Activated naive CD4-positive, alpha-beta T cell (primary cell): ENCODE measurements at places on chromosomes 5 and 9.

- DNase-seq, result no peak
These were observed 20.4 kb upstream of the ITGA1 start for GRCh38 chr5:52767217-52767743.

DNA sequence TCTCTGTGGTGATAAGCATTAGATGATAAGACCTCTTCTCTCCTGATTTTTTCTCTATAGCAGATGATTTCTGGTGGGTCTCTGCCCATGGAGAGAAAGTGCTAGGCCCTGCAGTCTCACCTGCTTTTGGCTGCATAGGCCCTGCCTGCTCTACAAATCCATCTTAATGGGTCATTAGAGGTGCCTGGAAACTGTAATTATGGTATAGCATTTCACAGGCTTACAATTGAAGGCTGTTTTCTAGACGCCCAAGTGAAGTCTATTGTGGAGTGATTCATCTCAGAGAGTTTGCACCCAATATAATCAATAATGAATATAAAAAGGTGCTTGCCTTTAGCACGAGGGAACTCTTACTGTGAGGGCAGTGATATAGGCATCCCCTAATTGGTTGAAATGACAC, 33.8 kb downstream of the NEUROG1 start:
- no peak for DNase-seq

DNA sequence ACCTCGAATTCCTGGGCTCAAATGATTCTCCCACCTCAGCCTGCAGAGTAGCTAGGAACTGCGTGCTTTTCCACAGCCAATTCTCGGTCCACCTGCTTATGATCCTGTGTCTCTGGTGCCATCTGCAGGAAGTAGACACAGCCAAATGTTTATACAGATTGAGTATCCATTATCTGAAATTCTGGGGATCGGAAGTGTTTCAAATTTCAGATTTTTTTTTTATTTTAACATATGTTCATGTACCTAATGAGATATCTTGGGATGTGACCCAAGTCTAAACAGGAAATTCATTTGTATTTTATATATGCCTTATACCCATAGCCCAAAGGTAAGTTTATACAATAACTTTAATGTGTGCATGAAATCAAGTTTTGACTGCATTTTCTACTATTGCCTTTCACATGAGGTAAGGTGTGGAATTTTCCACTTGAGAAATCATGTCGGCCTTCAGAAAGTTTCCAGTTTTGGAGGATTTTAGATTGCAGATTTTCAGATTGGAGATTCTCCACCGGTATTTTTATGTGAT, 89.5 kb downstream of the ESM1 start:
- DNase-seq, result no peak

DNA sequence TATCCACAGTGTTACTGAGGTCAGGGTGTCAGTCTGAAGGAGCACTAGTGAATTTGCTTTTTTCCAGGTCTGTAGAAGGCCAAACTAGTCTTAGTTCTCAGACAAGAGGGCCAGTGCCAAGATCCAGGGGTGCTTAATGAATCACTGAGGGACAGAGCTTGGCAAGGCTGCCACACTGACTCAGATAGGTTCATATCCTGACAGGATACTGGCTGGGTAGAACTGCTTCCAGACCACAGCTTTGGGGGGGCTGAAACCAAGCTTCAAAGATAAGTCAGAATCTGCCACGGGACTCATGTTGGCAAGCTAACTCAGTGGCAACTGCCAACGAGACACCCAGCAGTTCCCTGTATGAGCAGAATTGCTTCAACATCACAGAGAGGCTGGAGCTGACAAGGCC, 1125.4 kb downstream of the EFNA5 start:
- DNase-seq, result no peak

DNA sequence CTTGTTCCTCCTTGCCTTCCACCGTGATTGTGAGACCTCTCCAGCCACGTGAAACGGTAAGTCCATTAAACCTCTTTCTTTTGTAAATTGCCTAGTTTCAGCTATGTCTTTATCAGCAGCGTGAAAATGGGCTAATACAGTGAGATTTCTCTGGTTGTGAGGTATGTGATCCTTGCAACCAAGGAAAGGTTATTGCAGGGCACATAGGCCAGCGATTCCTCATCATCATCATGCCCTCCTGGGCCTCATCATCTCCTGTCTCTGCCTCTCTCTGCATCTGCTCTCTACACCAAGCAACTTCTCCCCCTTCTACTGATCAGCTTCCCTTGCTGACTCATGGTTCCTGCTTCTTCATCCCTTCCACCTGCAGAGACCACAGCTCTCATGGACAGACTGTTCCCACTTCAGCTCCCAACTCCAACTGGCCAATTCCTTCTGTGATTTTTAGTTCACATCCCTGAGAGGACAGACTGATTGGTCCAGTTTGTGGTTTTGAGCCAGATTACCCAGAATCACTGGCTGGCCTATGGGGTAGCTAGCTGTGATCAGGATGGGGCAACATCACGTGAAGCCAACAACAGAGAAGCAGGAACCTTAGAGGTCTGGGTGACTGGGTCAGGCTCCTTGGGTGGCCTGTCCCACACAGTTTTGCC, 53.1 kb downstream of the LIX1 start:
- no peak for DNase-seq

- DNase-seq, result no peak
These were observed 30.9 kb downstream of the NR4A3 start for GRCh38 chr9:99852617-99853016.

DNA sequence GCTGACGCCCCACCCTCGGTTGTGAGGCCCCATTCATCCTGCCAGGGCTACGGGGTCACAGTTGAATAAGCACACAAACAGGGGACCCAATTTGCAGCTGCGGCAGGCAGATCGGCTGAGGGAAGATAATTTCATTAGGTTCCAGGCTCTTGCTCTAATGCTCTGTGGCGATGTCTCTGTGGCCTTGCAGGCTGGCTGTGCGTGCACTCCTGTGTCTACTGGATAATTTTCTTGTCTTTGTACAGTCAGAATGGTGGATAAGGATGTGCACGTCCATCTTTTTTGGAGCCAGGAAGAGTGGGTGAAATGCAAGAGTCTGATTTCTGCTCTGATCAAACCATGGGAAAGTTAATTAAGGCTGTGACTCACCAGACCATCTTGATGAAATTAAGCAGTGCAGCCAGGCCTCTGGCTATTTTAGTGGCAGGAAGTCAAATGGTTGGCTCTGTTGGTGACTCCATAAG, 39.2 kb downstream of the NSG2 start:
- no peak for DNase-seq

DNA sequence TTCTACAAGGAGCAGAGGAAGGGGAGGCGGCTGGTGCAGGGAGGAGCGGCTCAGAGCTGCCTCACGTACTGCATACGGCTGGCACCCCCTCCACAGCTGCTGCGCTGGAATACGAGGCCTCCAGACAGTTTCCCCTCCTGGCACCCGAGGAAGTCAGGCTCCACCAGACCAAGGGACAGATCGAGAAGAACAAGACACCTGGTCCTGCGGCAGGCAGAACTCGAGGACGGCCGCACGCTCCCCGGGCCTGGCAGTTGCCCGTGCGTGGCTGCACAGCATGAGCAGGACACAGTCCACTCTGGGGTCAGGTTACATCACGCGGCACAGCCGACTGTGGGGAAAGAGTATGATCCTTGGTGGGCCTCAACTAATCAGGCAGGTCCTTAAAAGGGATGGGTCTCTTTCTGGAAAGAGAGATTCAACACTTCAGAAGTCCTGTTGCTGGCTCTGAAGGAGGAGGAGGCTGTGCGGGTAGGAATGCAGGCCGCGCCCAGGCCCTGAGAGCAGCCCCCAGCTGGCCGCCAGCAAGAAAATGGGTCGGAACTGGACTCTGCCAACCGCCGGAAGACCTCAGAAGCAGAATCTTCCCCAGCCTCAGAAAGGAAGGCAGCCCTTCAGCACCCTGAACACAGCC, 11.6 kb downstream of the UBAC1 start:
- DNase-seq, result no peak

DNA sequence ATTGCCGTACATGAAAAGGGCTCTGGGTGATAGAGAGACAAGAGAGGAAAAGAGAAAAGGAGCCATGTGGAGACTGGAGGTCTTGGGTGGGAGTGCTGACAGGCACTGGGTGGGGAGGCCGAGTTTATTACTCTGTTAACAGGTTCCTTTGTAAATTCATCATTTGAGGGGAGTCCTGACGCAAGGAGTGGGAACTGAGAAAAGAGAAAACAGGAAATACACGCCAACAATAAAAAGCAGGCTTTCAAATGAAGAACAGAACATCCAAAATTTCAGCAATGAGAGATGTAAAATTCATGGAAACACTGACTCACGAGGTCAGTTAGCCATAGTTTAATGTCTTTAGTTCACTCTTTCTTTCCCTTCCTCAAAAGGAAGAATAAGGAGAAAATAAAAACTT, 342.8 kb downstream of the TMEM167A start:
- DNase-seq, result no peak

DNA sequence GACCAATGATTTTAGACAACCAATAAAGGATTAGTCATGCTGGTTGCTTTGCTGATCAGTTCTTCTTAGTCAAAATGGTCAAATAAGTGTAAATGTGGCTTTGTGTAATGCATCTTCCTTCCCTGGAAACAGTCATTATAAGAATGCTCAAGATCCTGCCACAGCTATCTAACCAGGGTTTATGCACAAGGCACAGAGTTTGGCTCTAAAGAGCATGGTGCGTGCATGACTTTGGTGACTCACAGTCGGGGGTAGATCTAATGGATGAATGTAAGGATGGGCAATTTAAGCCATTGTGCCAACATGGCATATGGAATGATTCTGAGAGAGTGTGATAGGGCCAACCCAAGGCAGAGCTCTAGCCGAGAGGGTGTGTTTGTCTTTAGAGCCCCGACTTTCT, 6.5 kb downstream of the LIX1 start:
- no peak for DNase-seq

GRCh38 chr5:115352571-115352970, 56.1 kb upstream of the CCDC112 start:
- DNase-seq, result no peak

DNA sequence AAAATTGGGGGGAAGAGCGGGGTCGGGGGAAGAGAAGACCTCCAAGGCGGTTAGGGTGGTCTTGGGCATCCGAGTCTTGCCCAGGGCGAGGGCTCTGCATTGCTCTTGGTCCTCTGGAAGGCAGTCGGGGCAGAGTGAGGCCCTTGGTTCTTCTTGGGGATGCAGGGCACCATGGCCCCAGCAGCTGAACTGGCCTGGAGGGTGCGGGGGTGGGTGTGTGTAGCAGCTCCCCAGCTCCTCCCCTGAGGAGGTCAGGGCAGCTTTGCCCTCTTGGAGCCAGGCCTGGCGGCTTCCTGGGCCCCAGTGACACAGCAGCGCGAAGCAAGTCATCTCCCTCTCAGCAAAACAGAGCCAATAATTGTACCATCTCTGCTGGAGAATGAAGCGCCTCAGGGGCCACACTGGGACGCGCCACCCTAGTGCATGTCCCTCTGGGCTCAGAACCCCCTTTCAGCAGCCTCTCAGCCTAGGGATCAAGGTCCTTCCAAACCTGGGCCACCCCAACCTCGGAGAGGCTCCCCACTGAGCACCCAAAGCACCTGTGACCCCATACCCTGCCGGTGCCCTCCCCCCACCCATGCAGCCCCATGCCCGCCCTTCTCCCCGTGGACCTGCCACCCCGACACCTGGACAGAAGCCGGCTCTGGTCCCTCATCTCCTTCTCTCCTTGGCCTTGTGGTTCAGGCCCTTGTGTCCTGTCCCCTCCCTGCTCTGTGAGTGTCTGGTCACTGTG, 10.4 kb upstream of the RXRA start:
- DNase-seq, result no peak

DNA sequence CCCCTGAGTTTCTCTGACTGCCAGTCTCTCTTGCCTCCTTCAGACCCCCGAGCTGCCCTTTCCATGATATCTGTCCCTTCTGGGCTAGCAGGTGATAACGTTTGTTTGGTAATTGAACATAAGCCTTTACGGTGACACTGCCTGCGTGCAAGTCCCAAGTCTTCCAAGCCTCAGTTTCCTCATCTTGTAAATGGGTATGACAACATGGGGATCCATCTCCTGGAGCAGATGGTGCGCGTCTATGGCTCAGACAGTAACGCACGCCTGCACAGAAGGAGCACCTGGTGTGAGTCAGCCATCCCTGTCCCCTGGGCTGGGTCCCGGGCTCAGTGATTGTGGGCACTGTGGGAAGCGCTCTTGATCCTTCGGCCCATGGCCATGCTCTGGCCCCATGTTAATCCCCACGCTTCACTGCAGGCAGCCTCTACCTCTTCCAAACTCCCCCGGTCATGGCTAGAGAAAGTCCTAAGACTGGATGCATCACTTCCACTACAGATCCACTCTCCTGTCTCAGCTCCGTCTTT, 85.8 kb downstream of the DAP start:
- no peak for DNase-seq

GRCh38 chr5:140674629-140675028, 1.3 kb upstream of the DND1 start:
- DNase-seq, result no peak

GRCh38 chr5:132762246-132763000, 14.6 kb downstream of the SEPTIN8 start:
- DNase-seq, result no peak

GRCh38 chr9:93918061-93918460, 37.1 kb downstream of the BARX1 start:
- no peak for DNase-seq

GRCh38 chr9:114205171-114206015, 50.1 kb downstream of the COL27A1 start:
- DNase-seq, result no peak

- no peak for DNase-seq
These were observed 29.5 kb upstream of the NFIB start for GRCh38 chr9:14343261-14344031.

DNA sequence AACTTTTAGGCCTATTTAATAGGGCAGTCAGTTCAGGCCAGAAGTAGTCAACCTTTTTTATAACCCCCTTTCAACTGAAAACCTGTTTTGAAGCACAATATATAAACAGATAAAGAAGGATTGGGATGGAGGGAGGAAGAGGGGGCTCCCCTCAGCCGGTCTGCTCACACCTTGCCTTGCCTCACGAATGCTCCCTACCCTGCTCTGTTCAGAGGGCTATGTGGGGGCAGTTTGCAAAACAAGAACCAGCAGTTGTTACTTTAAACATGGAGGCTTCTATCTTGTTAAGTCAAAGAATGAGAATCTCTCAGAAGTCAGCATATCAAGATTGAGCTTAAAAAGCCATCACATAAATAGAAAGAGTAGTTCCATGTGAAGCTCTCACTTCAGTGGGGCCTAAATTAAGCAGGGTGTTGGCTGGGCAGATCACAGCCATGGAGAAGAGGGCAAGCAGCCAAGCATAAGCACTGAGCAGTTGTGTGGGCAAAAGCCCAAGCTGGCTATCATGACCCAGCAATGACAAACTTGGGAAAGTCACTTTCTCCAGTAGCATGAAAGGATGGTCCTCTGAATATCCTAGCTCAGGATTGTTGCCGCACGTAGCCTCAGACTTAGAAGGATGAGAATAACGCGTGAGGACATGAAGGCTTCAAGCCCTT, 70.6 kb downstream of the ALDH1A1 start:
- DNase-seq, result no peak

GRCh38 chr9:92328225-92328624, 2.5 kb downstream of the CENPP start:
- no peak for DNase-seq

DNA sequence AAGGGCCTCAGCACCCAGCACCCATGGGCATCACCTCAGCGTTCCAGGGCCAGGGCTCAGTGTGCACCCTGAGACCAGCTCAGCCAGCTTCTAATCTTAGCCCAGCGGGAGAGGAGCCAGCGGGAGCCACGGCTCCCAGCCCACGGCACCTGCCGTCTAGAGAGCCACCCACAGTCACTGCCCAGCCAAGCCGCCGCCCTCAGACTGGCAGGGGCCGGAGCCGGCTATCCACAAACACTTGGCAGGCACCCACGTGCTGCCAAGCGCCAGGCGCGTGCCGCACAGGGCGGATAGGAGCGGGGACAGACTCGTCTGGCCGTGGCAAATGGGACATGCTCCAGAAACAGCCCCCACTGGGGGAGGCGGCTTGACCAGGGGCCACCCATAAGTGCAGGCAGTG, 18.6 kb downstream of the BRD3 start:
- DNase-seq, result no peak
